ENCODE measurements at places on chromosomes 5 and 9. TPM values are rescaled to one million over a fixed set of nuclear protein-coding genes. Genes with fewer than 3 reads are reported as not detected.

The LRRC14B gene
- 103 TPM for total RNA-seq

The ISL1 gene
- total RNA-seq = not detected

The PAX5 gene
- total RNA-seq = not detected

The PLCXD3 gene
- 79.3 TPM for total RNA-seq

The SAPCD2 gene
- total RNA-seq = 0.22 TPM

The LMX1B gene
- 0.70 TPM for total RNA-seq

The TEX48 gene
- total RNA-seq = not detected

The NCS1 gene
- 5.0 TPM for total RNA-seq

The MAMDC2 gene
- total RNA-seq = 10.0 TPM

The SPATA31A3 gene
- not detected for total RNA-seq

The CCDC152 gene
- 0.56 TPM for total RNA-seq

The PCDHGC3 gene
- 17.1 TPM for total RNA-seq

The HTR1A gene
- not detected for total RNA-seq

The GOLGA2 gene
- 77.7 TPM for total RNA-seq

The PCDHB10 gene
- total RNA-seq = 0.81 TPM

The BRINP1 gene
- 0.54 TPM for total RNA-seq

The PRRT1B gene
- not detected for total RNA-seq

The SPATA31C1 gene
- total RNA-seq = not detected

The GABRB2 gene
- not detected for total RNA-seq

The GABRA1 gene
- not detected for total RNA-seq

The TEX53 gene
- total RNA-seq = not detected

The NIPSNAP3A gene
- 18.7 TPM for total RNA-seq
